Bronchus fibroblast of lung (primary cell): ENCODE measurements at places on chromosomes 6 and 20. TPM values are rescaled to one million over a fixed set of nuclear protein-coding genes. Genes with fewer than 3 reads are reported as not detected.

SDCBP2 gene
- total RNA-seq: 0.74 and 0.84 TPM in 2 replicates

JPH2 gene
- under 0.01 TPM in 2 replicates for total RNA-seq

WFDC2 gene
- not detected in 2 replicates for total RNA-seq

HLA-DRA gene
- not detected in 2 replicates for total RNA-seq

POM121L2 gene
- not detected in 2 replicates for total RNA-seq

CLPSL2 gene
- not detected in 2 replicates for total RNA-seq

ZC2HC1B gene
- not detected in 2 replicates for total RNA-seq

NRN1 gene
- not detected in 2 replicates for total RNA-seq

SLC22A16 gene
- 0.15 and 0.17 TPM in 2 replicates for total RNA-seq

COL11A2 gene
- 0.15 and 1.2 TPM in 2 replicates for total RNA-seq

GPX5 gene
- total RNA-seq: not detected in 2 replicates

GRM1 gene
- total RNA-seq: not detected in 2 replicates

PNPLA1 gene
- total RNA-seq: not detected in 2 replicates

DOK5 gene
- 7.2 and 9.8 TPM in 2 replicates for total RNA-seq

CCN6 gene
- under 0.01 TPM in 1 of 2 replicates, not detected in the other for total RNA-seq

BCKDHB gene
- total RNA-seq: 7.7 and 8.9 TPM in 2 replicates

TRERF1 gene
- total RNA-seq: 7.0 and 7.2 TPM in 2 replicates

CARMIL1 gene
- 4.9 and 5.0 TPM in 2 replicates for total RNA-seq

RIMS1 gene
- total RNA-seq: under 0.01 and 0.45 TPM in 2 replicates

EYS gene
- total RNA-seq: under 0.01 TPM in 1 of 2 replicates, not detected in the other

PTCRA gene
- total RNA-seq: not detected in 2 replicates

FAM162B gene
- 14.7 and 19.8 TPM in 2 replicates for total RNA-seq

SLC26A8 gene
- not detected in 2 replicates for total RNA-seq

THBS2 gene
- total RNA-seq: 43.2 and 48.8 TPM in 2 replicates

GABRR1 gene
- not detected in 2 replicates for total RNA-seq

FNDC1 gene
- 0.15 and 0.17 TPM in 2 replicates for total RNA-seq

KCNB1 gene
- total RNA-seq: not detected in 2 replicates

SMLR1 gene
- not detected in 2 replicates for total RNA-seq

RTN4IP1 gene
- 7.3 and 9.9 TPM in 2 replicates for total RNA-seq

ARMH2 gene
- total RNA-seq: not detected in 2 replicates

SENP6 gene
- total RNA-seq: 23.9 and 37.7 TPM in 2 replicates

SDHAF4 gene
- 12.6 and 13.1 TPM in 2 replicates for total RNA-seq

TUBB1 gene
- total RNA-seq: not detected in 2 replicates

EDN1 gene
- total RNA-seq: 0.15 and 0.17 TPM in 2 replicates

MBOAT1 gene
- total RNA-seq: 7.0 and 8.2 TPM in 2 replicates

MDC1 gene
- 9.8 and 11.6 TPM in 2 replicates for total RNA-seq

SCUBE3 gene
- 0.17 and 0.30 TPM in 2 replicates for total RNA-seq

CD40 gene
- total RNA-seq: 3.3 and 4.4 TPM in 2 replicates

RNF182 gene
- total RNA-seq: 3.0 and 3.9 TPM in 2 replicates

GUCA1A gene
- total RNA-seq: 1.6 and 1.8 TPM in 2 replicates

PPP1R11 gene
- total RNA-seq: 36.4 and 40.7 TPM in 2 replicates

MUC22 gene
- total RNA-seq: not detected in 2 replicates

POU5F1 gene
- not detected in 2 replicates for total RNA-seq

GSTA2 gene
- not detected in 2 replicates for total RNA-seq

POPDC3 gene
- total RNA-seq: 5.5 and 7.7 TPM in 2 replicates

TTK gene
- total RNA-seq: 37.8 and 43.0 TPM in 2 replicates

CCN5 gene
- total RNA-seq: 1.6 and 3.4 TPM in 2 replicates

DPPA5 gene
- not detected in 2 replicates for total RNA-seq
